Fibroblast of villous mesenchyme (primary cell): ENCODE measurements at places on chromosomes 3 and 15.

DNA sequence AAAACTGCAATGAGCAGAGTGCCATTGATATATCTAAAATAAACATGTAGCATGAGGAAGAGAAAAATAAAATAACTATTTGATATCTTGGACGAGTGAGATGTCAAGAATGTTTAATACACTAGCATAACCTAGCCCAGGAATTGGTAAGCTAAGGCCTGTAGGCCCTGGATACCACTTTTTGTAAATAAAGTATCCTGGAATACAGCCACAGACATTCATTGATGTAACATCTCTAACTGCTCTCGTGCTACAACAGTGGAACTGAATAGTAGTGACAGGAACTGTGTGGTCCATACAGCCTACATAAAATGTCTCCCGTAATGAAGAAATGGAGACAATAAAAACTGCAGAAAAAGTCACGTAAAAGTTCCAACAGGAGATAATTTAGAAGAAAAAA is 869.0 kb downstream of the AGBL1 start:
- no peak for DNase-seq

GRCh38 chr3:59528251-59528650 is 478.4 kb upstream of the CFAP20DC start:
- no peak for DNase-seq

DNA sequence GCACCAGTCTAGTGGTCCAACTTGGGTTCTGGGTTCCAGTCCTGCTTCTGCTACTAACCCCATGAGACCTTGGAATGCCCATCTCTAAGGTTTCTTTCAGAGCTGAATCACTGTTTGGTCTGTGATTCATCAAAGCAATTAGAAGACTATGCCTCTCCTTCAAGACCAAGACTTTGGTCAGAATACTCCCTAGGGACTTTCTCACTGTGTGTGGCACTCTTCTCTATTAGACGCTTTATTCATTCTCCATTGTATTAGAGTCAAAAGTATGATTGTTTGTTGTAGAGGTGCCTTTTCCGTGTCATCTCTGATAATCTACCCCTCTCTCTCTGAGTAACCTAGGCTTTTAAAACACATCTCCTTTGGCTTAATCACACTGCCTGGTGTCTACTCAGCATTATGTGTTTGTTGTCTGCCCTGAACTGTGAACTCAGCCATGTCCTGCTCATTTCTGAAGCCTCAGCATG is 90.5 kb downstream of the LPP start:
- DNase-seq: no peak

DNA sequence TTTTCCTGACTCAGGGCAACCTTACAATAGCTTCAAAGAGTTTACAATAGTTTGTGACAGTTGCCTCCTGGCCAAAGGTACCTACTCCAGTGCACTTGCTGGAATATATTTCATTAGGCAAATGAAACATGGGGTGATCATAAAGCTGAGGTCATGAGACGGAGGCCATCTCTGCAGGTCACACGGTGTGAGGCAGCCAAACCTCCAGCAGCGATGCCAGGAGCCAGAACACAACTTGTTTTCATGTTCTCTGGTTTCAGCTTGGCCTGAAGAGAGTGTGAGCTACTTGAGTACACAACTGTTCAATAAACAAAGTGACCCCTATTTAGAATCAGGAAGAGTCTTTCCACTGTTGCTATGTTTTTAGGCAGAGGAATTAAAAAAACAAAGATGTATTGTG is 42.7 kb upstream of the PYGO1 start:
- DNase-seq: peak; percentile 24

DNA sequence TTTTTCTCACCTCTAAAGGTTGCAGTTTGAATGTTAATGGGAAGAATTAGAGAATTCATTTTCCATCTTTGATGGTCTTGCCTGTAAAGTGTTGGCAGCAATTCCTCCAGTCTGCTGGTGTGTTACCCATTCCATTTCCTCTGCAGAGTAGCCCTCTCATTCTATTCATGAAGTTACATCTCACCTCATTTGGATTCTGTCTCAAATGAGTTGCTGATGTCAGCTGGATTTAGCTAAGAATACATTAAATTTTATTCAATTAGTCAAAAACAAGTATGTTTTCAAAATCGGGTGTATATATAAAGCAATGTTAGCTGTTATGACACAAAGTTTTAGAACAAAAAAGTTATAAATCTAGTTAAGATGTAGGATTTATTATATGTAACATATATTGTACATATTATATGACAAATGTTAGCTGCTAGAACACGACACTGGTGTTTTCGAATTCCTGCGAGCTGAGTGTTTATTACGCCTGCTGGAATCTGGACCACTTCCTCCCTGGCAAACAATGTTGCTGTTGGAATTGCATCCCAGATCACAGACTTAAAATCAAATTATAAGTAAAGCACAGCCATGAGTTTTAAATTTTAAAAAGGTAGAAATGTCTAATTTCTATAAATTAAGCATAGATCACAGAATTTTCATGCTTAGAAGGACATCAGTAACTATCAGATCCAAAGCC is 516.2 kb downstream of the OCA2 start:
- DNase-seq: no peak

DNA sequence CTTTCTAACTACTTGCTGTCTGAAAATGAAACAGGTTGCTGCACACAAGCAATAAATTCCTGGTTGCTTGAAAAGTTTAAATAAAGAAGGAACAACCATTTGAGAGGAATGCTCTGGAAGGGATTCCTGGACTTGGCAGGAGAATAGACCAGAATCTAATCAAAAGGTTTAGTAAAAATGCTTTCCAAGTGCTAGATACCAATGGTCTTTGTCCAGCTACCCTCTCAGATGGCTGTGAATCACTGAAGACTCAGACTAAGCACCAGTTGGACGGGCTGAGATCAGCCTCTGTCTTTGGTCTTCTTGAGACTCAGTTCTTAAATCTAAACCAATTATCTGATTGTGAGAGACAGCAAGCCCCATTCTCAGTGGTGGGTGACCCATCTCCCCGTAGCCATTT is 27.7 kb upstream of the LPP start:
- DNase-seq: no peak

DNA sequence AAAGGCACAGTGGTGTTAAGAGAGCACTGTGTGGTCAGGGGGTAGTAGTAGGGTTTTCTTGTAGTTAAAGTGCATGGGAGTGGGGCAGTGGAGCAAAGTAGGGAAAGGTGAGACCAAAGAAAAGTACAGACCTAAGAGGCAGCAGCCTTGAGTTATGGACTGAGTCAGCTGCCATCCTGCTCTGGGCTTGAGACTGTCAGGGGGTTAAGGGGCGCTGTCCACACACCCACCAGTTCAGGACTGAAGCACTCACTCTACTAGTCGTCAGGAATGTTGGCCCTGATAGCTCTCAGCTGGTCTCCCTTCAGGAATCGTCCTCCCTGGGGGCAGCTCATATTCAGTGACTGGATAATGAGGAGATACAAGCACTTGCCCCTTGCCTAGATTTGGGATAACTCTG is 7.9 kb downstream of the CCR4 start:
- DNase-seq: no peak

GRCh38 chr3:37348736-37349396 is 174.5 kb upstream of the LRRFIP2 start:
- DNase-seq: no peak

DNA sequence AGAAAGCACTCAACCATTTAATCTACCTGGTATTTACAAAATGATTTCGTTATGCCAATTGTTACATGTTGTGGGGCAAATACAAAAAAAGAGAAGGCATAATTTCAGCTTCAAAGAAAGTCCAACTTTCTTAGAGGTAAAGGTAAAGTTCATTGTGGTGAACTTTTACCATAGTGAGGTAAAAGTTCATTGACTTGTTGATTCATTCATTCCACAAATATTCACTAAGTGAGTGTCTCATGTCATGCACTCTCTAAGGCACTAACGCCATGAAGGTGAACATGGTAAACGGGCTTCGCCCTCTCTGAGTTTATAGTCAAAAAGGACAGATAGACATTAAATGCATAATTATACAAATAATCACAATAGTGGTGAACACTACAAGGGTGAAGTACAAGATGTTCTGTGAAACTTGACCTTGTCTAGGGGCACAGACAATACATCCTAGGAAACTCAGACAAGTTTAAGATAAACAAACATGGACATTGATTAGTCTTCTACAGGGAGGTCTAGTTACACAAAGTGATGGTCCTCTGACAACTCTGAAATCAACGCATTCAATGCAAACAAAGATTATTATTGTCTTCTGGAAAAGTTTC is 378.6 kb downstream of the MAGI1 start:
- no peak for DNase-seq

DNA sequence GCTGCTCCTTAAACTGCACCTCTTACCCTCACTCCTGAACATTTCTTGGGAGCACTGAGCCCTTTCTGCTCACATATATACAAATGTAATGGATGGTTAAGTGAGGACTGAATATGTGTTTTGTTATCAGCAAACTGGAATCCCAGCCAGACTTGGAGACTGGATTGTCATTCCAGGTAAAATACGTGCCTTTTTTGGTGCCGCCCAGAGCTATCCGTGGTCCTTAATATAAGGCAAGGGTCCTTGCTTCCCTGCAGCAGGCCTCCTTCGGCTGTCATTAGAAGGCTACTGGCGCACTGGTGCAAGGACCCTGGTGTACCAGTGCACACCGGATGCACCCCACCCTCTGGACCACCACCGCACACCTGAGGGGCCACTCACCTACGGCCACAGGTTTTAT is 1.1 kb upstream of the GABRB3 start:
- no peak for DNase-seq

- DNase-seq: no peak
Observed at GRCh38 chr3:143952569-143953072, 19.0 kb upstream of the DIPK2A start.

- peak; percentile 94 for DNase-seq
Observed at GRCh38 chr15:43913026-43913780, 86.4 kb downstream of the WDR76 start.

GRCh38 chr3:18127859-18128681 is 297.1 kb downstream of the SATB1 start:
- DNase-seq: no peak

DNA sequence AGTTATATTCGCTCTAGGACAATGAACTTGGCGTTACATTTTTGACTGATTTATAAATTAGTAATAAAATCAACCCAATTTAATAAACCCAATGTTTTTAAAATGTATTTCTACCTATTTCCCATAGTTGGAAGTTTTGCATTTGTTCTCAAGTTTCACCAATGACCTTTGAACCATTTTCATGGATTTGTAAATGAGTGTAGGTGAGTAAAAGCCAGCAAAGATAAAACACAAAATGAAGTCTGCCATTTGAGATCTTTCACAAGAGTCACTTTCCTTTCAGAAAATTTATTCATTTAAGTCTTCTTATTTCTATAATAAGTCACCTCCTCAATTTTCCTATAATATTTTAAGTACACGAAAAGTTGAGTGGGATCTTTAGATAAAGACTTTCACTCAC is 92.1 kb downstream of the MEIS2 start:
- no peak for DNase-seq

GRCh38 chr3:114596147-114596546 is 302.3 kb downstream of the TIGIT start:
- no peak for DNase-seq

DNA sequence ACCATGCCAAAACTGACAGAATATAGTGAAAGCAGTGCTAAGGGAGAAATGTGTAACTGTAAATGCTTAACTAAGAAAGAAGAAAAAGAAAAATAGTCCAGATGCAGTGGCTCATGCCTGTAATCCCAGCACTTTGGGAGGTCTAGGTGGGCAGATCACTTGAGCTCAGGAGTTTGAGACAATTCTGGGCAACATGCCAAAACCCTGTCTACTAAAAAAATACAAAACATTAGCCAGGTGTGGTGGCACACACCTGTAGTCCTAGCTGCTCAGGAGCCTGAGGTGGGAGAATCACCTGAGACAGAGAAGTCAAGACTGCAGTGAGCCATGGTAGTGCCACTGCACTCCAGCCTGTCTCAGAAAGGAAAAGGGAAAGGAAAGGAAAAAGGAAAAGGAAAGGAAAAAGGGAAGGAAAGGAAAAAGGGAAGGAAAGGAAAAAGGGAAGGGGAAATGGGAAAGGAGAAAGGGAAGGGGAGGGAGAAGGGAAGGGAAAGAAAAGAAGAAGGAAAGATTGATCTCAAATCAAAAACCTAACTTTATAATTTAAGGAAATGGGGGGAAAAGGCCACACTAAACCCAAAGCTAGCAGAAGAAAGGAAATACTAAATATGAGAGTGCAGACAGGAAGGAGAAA is 20.3 kb downstream of the C3orf33 start:
- DNase-seq: no peak

GRCh38 chr15:56957812-56958406 is 39.5 kb downstream of the TCF12 start:
- DNase-seq: no peak

- DNase-seq: no peak
Observed at GRCh38 chr3:144963810-144964209, 992.2 kb downstream of the DIPK2A start.

- no peak for DNase-seq
Observed at GRCh38 chr3:147960786-147961185, 551.6 kb downstream of the ZIC1 start.

DNA sequence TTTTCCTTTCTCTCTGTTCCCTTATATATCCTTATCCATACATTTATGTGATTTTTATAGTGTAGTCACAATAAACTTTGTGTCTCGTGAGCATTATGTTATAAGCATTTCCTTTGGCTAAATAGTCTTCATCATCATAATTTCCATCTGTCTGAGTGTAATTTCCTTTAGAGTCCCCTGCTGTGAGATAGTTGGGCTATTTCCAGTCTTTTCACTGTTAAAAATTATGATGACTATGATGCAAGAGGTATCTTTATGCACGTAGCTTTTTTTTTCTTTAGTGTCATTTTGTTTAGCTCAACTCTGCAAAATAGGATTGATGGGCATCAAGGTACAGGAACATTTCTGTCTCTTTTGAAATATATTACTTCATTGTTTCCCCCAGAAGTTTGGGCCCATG is 26.9 kb upstream of the CA12 start:
- DNase-seq: no peak

DNA sequence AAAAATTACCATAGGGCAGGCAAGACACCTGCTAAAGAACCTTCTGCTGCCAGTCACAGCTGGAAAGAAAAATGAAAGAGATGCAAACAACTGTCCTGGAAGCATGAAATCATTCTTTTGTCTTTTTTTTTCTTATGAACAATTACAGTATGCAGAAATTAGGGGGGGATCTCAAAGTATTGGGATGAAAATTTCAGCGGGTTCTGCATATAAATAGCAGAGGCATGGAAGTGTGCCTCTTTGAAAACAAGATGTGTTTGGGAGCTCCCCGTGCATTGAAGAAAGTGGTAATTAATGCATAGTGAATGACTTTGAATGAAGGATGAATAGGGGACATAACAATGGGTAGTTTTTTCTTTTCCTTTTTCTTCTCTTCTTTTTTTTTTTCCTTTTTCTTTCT is 431.2 kb downstream of the SOX2 start:
- DNase-seq: no peak

GRCh38 chr3:152497890-152498289 is 229.2 kb downstream of the MBNL1 start:
- DNase-seq: no peak

DNA sequence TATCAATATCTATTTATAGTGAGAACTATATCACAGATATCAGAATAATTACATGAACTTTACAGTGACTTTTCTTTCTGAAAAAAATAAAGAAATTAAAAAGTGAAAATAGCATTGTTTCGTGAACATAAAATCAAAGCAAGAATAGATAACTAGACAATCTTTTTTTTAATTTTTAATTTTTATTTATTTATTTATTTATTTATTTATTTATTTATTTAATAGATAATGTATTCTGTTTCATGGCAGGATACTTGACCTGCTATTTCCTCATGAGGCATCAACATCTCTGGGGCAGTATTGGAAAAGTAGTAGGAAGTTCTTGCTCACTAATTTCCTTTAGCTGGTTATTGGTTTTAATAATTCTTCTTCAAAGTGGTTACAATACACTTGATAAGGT is 33.3 kb downstream of the SLITRK3 start:
- DNase-seq: no peak

- DNase-seq: no peak
Observed at GRCh38 chr3:3315846-3316245, 136.4 kb upstream of the CRBN start.
